ENCODE measurements at places on chromosomes 7 and 10. TPM values are rescaled to one million over a fixed set of nuclear protein-coding genes. Genes with fewer than 3 reads are reported as not detected.

Gene GPR15LG
- polyA plus RNA-seq = 1.0 TPM

Gene BMPER
- 20.8 TPM for polyA plus RNA-seq

GRCh38 chr10:78952030-78952429 is 116.7 kb upstream of the ZMIZ1 start:
- DNase-seq = no peak

GRCh38 chr10:61897671-61898434 is 3.6 kb upstream of the ARID5B start:
- DNase-seq = no peak

GRCh38 chr10:3342771-3343170 is 170.2 kb upstream of the PITRM1 start:
- no peak for DNase-seq

- no peak for DNase-seq
Measured at GRCh38 chr7:12769444-12769843, 82.0 kb downstream of the ARL4A start.

DNA sequence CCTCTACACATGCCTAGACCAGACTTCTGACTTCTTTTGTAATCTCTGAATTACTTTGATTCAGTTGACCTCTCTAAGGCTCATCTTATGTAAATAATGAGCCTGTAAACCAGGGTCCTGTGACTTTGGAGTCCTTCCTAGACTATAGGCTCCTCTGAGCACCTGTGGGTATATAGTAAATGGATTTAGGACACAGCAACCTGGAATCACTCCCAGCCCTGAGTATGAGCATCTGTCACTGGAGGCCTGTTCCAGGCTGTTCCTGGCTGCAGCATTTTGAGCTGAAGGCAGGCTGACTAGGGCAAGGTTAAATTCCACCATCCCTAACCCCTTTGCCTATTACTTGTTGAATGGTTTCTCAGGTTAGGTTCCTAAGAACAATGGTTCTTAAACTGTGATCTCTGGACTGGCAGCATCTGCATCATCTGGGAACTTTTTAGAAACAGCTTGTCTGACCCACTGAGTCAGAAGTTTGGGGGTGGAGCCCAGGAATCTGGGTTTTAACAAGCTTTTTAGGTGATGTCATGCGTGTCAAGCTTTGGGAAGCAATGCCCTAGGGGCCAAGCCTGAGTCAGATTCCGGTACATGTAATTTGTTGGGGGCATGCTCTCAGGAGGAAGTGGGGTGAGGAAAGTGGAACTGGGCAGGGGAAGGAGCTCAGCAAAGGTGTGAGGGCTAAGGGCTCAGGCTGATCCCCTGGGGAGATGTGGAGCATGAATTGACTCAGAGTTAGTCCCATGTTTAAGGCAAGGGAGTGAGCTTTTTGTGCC is 28.2 kb downstream of the MINDY4 start:
- DNase-seq = no peak

DNA sequence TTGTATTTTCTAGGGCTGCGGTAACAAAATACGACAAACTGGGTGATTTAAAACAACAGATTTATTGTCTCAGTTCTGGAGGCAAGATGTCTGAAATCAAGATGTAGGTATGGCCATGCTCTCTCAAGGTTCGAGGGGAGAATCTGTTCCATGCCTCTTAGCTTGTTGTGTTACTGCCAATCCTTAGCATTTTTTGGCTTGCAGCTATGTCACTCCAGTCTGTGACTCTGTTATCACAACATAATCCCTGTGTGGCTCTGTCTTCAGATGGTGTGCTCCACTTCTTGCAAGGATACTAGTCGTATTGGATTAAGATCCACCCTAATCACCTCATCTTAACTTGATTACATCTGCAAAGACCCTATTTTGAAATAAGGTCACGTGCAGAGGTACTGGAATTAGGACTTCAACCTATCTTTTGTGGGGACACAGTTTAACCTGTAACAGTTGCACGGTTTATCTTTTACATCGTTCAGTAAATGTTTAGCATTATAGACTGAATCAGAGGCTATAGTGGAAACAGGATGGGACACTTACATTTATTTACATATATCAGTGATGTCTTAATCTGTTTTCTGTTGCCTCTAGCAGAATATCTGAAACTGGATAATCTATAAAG is 3.1 kb downstream of the C1GALT1 start:
- no peak for DNase-seq
